ENCODE measurements at places on chromosomes 1 and 21.

DNA sequence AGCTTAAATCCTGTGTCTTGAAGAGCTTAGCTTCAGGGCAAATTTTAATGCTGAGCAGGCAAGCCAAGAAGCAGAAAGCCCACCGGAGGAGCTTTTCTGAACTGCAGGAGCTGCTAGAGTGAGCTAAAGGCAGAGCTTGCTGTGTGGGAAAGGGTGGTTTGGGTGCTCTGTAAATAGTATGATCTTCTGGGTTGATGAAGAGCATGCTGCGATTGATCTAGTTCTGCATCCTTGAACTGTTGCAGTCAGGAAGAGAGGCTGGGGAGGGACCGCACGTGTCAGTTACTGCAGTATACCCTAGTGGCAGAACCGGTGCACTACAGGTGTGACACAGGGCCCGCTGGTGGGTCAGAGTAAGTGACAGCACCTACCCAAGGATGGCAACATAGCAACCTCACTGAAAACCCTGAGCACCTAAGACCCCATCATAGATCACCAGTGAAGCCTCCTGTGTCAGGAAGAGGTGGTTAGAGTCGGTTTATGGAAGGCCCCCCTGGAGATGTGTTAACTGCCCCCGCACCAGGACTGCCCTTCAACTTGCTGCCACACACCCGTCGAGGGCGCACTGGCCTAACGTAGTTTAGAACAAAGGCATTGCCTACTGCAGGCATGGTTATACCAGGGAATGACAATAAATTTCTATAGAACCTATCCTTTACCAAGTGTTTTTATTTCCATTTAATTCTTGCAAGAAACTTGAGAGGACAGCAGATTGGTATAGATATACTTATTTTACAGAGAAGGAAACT is 146.0 kb upstream of the KIAA0040 start:
- DNase-seq: peak; percentile 29

- no peak for DNase-seq
These were observed 7.0 kb upstream of the GPR88 start for GRCh38 chr1:100530880-100531487.

- DNase-seq: no peak
These were observed 633.8 kb downstream of the PTPRC start for GRCh38 chr1:199272628-199273086.

DNA sequence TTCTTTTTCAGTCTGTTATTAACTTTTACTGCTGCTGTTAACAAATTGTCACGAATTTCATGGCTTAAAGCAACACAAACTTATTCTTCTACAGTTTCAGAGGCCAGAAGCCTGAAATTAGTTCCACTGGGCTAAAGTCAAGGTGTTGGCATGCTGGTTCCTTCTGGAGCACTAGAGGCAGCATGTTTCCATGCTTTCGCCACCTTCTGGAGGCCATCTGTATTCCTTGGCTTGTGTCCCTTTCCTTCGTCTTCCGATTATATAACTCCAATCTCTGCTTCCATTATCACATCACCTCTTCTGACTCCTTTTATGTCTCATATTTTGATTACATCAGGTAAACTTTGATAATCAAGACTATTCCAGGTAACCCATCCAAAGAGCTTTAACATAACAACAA is 1742.1 kb downstream of the BRINP3 start:
- DNase-seq: no peak

DNA sequence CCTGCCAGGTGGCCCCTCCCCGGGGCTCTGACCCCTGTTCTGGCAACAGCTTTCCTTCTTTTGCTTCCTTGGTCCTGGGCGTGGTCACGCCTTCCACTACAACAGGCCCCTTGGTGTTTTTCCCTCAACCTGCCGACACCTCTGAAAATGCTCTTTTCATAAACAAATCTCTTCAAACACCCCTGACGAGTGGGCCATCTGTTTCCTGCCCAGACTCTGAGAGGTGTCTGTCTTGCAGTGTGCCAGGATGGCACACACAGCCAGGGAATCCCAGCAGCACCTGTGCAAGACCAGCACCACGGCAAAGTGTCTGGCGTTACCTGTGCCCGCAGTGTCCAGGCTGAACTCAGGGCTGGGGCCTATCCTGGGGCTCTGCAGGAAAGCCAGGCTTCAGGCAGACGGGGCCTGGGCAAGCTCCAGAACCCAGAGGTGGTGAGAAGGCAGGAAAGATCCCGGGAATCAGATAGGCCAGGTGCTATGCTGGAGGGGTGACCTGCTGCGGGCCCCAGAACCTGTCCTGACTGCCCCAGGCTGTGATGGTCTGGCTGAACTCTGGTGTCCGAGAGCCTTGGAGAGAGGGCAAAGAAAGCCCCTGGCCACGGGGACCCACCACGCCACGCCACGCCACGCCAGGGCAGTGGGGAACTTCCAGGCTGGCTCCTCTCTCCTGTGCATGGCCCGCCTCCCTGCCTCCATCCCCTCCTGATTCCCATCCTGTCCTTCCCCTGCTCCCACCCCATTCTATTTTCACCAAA is 88.9 kb downstream of the SIK1 start:
- DNase-seq: no peak

DNA sequence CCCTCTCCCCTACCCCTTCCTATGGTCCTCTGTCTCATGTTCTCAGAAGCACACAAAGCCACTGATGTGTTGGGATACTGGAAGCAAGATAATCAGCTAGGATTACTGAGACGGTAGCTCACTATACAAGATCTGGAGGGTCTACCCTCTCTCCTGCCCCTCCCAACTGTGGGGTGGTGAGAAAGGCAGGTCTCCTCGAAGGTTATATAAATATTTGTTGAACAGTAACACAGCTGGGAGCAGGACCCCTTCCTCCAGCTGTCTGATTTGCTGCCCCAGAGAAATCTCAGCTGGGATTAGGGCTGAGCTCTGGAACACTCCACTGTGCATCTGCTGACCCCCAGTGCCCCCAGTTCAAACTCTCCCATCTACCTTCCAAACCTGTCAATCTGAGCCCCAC is 94.2 kb upstream of the IPO9 start:
- no peak for DNase-seq

- no peak for DNase-seq
These were observed 6.3 kb upstream of the OR2T8 start for GRCh38 chr1:247913786-247914185.

DNA sequence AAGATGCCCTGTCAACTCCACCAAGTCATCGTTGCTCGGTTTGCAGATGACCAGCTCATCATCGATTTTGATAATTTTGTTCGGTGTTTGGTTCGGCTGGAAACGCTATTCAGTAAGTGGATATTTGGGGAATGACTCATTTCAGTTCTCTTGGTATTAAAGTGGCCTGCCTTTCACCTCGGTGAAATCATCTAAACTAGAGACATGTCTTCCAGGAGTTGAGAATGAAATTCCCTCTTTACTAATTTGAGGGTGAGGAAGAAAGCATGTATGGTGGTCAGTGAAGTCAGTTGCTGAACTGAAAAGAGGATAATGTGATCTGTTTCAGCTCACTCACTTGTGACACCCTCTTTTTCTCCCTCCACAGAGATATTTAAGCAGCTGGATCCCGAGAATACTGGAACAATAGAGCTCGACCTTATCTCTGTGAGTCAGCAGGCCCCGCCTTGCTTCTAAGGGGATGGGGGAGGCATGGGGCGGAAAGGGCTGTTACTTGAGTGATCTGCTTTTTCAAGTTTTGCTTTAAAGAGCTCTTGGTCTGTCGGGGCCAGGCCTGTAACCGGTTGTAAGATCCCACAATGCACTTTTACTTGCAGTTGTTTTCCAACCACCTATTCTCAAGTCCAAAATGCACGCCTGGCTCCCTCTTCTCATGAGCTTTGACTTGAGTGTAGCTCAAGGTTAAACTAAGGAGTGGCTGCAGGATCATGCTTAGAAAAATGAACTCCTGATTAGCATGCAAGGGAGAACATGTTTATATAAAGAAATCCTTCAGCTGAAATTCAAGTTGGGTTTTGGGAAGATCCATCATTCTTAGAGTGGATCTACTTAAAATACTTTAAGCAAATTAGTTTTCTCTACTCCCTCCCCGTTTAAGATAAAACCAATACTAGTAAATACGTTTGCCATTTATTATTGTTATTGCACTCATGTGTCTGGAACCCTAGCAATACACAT is 59.8 kb downstream of the CAPN2 start:
- no peak for DNase-seq

GRCh38 chr1:201888282-201889089 is at the start of gene SHISA4:
Gene SHISA4 (plus strand): TSS chr1:201888898. CDS start chr1:201888995, 97 bp downstream.
- peak; percentile 47 for DNase-seq

- DNase-seq: no peak
These were observed 29.0 kb downstream of the PPFIA4 start for GRCh38 chr1:203055161-203055799.

DNA sequence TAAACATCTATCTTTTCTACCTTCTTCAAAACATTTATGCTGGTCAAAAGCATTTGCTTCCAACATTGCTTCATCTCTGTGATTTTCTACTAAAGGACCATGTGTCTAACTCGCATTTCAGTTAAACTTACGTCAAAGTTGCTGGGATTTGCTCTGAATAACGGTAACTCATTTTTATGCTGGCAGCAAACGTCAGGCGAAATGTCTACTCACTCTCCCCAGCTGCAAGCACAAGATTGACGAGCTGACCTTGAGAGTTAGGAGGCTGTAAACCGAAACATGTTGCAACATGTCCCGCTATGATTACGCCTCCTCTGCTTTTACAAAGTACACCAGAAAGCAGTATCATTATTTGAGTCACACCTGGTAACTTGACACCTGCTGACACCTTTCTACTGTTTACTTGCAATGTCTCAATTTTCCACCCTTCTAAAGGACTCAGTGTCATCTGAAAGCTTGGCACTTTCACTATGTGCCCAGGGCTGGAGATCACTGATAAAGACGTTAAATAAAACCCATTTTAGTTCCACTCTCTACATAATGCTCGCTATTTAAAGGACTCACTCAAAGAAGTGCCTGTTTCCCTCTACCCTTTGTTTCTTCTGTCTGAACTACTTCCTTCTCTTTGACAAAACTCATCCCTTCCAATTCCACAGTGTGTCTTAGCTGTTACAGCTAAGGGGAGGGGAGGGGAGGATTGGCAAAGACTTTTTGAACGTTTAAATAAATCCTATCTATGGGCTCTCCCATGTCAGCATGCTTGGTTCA is 111.9 kb downstream of the PTPN14 start:
- DNase-seq: peak; percentile 21

- DNase-seq: no peak
These were observed 124.7 kb downstream of the TNFSF18 start for GRCh38 chr1:172926070-172926469.

DNA sequence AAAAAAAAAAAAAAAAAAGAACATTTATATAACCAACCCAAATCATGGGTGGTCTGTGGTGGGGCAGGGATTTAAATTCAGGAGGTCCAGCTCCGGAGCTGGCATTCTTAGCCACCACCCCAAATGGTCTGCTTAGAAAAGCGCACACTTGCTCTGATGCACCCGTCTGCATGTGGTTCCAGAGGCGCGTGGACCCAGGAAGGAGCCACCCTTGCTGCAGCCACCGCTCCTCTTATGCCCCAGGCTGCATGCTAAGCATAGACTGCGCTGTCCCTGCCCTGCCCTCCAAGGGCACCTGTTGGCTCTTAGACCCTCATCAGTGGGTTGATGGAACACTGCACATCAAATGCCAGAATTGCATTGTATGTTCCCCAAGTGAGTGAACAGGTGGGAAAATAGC is 41.4 kb downstream of the ATP5PO start:
- no peak for DNase-seq

- DNase-seq: no peak
These were observed 69.6 kb downstream of the WLS start for GRCh38 chr1:68162761-68163160.

DNA sequence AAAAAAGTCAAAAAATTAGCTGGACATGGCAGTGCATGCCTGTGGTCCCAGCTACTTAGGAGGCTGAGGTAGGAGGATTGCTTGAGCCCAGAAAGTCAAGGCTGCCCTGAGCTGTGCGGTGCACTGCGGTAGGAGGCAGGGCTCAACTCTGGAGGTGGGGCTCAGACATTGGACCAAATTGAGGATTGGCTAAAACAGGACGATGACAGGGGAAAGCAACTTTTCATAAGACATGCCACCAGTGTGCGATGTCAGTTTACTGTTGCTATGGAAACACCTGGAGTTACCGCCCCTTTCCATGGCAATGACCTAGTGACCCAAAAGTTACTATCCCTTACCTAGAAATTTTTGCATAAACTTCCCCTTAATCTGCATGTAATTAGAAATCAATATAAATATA is 85.3 kb downstream of the DISP3 start:
- no peak for DNase-seq

DNA sequence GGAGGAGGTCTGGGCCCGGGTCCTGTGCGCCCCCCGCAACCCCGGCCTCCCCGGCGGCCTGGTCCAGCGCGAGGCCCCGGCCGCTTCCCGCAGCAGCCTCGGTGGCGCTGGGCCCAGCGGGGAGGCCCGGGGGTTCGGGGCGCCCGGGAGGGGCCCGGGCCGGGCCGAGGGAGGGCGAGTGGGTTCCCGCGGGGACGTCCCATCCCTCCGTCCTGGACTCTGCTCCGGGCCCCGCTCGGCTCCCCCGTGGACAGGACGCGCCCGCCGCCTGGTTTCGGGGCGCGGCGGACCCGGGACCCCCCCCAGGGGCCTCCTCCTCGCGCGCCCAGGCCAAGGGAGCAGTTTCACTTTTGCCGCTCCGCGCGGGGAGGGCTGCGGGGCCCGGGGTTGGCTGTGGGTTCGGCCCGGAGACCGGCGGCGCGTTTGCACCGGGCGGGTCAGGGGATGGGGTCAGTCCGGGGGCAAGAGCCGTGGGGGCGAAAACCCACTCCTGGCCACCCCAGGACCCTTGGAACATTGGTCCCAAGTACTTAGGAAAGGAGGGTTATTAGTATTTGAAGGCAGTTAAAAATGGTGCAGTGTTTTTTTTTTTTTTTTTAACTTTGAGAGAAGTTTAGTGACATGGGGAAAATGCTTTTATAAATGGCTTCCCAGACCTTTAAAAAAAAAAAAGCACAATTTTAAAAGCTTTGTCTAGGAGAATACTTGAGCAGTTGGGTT is 677 bp downstream of the AGPAT3 start:
- DNase-seq: peak; percentile 59

DNA sequence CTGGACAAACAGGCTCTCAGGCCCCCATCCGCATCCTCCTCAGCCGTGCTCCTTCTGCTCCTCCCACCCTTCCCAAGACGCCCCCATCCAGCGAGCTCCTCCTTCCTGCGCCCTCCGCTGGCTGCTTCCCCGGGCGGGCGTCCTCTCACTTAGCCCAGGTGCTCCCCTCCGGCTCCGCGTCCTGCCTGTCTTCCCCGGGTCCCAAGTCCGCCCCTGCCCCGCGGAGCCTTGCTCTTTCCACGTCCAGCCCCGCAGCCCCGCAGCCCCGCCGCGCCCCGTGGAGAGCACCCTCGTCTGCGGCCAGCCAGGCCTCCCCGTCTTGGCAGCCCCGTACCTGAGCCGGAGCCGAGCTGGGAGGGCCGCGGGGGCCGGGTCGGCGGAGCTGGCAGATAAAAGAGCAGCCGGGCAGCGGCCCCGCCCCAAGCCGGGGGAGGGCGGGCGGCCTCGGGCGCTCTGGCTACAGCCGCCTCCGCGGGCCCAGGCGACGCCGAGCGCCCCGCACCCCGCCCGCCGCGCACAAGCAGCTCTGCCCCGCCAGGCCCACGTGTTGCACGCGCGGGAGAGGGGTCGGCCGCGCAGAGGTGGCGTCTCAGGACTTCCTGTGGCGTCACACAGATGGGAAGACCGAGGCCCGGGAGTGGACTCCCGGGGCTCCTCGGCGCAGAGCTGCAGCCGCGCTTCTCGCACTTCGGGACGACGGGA is at the start of gene PAQR7:
Gene PAQR7 (minus strand): TSS at position 555 of the 702 bp plus-strand sequence. CDS start 11,869 bp downstream, outside the sequence.
- peak; percentile 76 for DNase-seq

- no peak for DNase-seq
These were observed 8.8 kb downstream of the RAB7B start for GRCh38 chr1:205994346-205994745.
